ENCODE measurements at places on chromosomes 5 and 9.

DNA sequence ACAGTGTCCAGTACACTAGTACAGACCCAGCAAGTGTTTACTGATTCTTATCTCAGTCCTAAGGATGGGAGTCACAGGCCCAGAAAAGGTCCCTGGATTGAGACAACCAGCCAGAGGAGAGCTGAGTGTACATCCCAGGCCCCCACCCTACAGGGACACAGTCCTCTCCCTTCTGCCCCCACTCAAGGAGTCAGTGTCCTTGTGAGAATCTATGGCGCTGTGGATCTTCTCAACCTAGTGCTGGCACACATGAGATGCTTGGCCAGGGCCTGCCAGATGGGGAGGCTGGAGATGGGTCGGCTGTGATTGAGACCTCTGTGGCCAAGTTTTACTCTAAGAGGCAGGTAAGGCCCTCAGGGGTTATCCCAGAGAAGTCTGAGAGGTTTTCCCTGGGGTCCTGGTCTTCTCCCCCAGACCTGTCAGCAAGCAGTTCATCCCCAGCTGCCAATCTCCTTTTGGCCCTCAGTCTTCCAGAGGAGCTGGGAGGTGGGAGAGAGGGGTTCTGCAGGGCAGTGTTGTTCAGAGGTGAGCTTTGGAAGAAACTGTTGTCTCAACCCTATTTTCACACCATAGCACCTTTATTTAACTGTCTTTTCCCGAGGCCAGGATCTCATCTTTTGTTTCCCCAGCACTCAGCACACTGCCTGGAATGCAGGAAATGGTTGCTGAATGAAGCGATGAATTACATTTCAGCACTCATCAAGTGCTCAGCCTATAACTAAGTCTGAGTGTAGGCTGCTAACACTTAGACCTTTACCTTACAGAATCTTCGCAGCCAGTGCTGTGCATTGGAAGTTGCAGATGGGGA is 3.2 kb upstream of the NSD1 start:
- DNase-seq: no peak

GRCh38 chr9:91814753-91815152 is 135.3 kb downstream of the ROR2 start:
- no peak for DNase-seq

DNA sequence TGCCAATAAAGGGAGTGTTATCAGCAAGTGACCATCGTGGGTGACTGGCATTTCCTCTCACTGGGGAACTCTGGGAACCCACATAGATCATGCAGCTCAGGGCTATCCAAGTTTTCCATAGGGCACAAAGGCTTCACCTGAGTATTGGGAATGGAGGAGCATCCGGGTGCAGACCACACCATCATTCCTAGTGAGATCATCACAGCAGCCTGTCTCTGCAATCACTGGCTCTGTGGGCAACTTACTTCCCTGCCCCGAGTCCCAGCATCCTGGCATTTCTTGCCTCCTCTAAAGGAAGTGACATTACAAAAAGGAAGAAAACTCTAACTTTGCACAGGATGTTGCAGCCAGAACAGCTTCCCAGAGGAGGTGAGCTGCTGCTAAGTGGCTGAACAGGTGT is 80.6 kb upstream of the SHB start:
- DNase-seq: no peak

DNA sequence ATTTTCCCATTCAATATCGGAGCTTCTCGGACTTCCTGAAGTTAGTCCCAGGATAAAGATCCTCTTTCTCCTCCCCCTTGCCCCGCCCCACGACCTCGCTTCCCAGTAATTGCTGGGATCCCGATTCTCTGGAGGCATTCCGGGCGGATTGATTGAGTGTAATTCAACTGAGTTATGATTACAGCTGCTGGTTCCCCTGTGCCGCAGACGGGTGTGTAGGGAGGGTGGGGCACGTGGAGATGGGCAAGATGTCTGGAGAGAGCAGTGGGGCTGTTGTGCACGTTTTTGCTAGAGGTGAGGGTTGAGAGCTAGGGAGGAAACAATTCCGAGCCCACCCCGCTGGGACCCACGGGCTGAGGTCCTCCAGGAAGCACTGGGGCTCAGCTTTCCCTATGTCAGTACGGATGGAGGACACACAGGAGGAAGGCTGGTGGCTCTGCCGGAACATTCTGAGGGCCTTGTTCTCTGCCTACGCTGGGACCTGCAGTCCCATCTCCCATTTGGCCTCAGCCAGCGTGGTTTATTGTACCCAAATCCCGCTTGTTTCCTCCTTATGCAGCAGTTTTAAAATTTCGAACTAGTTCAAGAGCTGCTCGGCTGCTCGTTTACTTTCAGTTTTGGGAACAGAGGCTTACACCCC is 2.4 kb upstream of the DMRT2 start:
- DNase-seq: no peak

DNA sequence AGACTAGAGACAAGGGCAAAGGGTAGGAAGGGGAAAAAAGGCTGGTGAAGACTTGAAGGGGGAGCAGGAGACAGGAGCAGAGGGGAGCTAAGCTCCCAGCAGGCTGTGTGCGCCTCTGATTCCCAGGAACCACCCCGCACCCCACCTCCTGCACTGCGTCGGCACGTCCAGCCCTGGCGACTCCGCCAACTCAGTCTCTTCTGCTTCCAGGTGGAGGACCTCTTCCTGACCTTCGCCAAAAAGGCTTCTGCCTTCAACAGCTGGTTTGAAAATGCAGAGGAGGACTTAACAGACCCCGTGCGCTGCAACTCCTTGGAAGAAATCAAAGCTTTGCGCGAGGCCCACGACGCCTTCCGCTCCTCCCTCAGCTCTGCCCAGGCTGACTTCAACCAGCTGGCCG is 30.5 kb downstream of the DYNC2I2 start:
- DNase-seq: no peak

DNA sequence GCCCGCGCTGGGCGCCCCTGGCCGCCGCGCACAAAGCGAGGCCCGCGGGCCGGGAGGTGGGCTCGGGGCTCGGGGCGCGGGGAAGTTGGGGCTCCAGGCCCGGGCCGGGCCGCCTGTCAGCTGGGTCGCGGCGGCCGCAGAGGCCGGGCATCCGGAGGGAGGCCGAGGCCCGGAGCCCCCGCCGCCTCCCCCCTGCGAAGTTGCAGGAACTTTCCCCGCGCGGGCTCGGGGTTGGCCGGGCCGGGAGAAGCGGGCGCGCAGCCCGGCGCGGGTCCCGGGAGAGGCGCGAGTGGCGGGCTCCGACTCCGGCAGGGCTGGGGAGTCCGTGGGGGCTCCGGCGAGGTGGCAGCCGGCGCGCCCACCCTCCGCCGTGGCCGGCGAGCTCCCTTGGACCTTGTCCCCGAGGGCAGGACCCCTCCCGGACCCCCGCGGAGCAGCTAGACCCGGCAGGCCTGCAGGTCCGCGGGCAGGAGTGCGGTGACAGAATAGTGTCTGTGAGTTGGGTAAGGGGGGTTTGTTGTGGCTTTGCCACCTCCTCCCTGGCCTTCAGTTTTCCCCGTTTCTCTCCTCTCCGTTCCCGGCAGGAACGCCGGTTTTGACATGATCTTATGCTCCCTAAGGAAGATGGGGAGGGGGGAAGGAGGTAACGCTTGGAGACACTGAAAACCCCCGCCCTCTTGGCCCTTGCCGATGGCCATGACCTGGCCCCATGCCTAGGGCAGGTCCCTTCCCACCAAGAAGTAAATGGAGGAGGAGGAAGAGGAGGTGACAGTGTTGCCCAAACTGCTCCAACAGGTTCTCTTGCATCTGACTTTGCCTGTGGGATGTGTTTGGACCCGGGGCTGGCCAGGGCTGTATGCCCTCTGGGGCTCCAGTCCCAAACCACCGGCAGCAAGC is 942 bp downstream of the PHF2 start:
- DNase-seq: no peak
